ENCODE measurements at places on chromosomes 3 and 15.

DNA sequence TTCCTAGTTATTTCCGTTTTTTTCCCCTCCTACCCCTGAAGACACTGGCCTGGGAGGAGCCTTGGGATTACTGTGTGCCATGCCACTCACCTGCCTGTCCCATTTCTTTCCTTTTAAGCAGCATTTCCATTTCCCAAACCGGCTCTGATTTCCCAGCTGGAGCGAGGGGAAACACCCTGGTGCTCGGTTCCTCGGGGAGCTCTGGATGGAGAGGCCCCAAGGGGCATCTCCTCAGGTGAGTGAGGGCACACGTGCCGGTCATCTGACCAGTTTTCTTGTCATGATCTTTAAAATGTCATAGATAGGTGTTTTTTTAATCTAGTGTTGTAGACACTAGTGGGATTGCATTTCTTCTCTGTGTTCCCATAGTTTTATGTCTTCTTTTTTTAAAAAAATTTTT is 2.7 kb downstream of the ZNF662 start:
- DNase-seq = no peak

DNA sequence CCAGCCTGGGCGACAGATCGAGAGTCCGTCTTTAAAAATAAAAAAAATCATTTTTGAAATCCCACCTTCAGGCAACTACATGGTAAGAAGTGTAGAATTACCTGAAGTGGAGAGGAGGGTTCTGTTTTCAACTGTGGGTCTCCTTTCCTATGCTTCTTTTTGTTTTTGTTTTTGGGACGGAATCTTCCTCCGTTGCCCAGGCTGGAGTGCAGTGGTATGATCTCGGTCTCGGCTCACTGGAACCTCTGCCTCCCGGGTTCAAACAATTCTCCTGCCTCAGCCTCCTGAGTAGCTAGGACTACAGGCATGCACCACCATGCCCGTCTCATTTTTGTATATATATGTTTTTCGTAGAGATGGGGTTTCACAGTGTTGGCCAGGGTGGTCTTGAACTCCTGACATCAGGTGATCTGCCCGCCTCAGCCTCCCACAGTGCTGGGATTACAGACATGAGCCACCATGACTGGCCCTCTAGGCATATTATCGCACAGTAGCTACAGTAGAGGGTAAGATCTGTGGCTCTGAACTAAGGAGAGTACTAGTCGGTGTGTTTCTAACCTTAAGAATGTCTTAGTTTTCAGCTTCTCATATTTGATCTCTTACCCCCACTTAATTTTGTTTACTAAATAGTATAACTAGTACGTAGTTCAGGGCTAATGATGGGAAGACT is 8.5 kb downstream of the EBLN2 start:
- DNase-seq = no peak

GRCh38 chr3:52532517-52532837 is 1.2 kb downstream of the NT5DC2 start:
- peak; percentile 38 for DNase-seq

- DNase-seq = no peak
These were observed 66.5 kb downstream of the DPH6 start for GRCh38 chr15:35479423-35479822.

GRCh38 chr15:90044916-90045371 is 43.8 kb downstream of the ZNF710 start:
- no peak for DNase-seq

DNA sequence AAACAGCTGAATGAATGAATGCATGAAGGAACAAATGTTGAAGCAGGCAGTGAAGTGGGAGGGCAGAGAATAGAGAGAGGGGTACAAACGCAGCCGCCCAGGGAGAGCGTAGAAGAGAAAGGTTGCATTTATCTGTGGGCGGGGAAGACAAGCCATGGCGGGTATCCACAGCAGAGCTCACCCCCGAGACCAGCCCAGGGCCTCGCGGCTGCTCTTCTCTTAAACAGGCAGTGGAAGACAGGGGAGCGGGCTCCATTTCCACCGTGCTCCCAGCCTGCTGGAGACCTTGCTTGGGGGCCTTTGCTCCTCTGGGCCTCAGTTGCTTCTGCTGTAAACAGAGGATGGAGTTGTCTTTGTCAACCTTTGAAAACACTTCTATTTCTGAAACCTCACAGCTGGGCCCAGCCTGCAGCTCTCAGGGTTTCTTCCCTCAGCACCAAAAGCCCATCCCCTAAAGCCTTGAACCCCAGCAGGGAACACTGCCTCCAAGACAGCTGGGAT is 259.5 kb downstream of the UACA start:
- DNase-seq = no peak

GRCh38 chr3:126358038-126358815 is 1.0 kb upstream of the KLF15 start:
- peak; percentile 23 for DNase-seq

DNA sequence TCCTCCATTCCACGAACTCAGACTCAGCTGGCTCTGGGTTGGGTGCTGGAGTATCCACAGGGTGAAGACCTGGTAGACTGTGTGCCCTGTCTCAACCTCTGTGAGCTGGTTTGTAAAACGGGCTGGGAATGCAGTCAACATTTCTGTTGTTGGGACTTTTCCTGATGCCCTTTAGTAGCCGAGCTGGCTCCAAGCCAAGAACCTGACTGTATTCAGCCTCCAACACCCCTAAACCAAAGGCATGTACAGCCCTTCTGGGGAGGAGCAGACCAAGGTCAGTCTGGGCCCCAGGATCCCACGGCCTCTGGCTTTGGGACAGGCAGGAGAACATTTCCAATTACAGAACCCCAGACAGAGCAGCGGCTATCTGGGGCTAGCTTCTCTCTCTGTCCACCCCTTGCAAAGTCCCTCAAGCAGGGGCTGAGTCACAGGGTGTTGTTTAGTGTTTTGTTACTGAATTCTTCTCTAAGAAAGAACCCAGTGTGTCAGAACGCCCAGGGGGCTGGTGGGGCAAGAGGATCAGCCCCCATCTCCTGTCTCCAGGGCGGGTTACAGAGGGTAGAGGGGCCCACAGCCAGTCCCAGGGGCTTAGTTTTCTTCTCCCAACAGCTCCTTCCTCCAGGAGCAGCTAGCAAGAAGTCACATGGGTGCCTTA is 56.8 kb upstream of the SLC6A6 start:
- DNase-seq = no peak

GRCh38 chr3:29949940-29950616 is 656.3 kb upstream of the TGFBR2 start:
- no peak for DNase-seq

DNA sequence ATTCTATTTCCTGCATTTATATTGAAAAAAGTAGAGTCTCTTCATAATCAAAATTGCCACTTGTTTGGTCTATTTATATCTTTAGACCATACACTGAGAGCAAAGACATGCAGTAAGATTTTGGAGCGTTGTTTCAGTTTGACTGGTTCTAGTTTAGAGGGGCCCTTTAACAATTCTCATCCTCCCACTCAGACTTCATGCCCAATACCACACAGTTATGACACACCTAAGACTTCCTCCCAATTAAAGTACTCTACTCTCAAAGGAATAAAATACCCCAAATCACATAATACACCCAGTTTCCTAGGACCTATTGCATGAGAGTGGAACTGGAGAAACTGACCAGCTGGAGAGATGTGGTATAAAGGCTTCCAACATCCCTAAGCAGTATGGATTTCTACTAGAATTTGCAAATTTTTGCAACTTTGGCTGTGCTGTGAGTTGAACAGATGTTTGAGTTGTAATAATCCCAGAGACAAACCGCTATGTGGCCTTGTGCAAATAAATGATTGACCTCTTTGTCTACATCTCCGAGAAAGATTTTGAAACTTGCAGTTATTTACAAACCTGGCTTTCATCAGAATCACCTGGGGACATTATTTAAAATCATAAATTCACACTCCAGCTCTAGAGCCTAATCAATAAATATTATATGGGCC is 170.0 kb upstream of the ROBO2 start:
- peak; percentile 70 for DNase-seq
